Kasumi-1 (cell line): ENCODE measurements at places on chromosomes 4 and X.

DNA sequence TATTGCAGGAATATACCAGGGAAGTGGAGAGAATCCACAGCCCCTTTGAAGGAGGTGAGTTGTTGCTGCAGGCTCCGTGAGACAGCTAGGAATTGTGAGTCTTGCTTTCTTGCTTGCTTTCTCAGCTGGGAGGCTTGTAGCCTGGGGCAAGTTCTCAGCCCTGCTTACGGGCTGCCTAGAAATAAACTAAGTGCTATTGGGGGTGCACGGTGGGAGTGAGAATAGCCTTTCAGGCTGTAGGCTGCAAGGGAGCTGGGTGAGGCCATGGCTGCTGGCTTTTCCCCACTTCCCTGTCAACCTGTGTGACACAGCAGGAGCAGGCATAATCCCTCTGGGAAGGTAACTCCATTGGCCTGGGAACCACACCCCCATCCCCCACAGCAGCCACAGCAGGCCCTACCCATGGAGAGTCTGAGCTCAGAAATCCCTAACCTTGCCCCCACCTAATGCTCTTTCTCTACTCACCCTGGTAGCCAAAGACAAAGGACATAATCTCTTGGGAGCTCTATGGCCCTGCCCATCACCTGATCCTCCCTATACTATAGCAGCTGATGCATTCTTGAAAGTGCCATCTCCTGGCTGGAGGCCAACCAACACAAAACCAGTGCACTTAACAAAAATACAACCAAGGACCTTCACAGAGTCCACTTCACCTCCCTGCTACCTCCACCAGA is 113.0 kb downstream of the MMRN1 start:
- no peak for DNase-seq

DNA sequence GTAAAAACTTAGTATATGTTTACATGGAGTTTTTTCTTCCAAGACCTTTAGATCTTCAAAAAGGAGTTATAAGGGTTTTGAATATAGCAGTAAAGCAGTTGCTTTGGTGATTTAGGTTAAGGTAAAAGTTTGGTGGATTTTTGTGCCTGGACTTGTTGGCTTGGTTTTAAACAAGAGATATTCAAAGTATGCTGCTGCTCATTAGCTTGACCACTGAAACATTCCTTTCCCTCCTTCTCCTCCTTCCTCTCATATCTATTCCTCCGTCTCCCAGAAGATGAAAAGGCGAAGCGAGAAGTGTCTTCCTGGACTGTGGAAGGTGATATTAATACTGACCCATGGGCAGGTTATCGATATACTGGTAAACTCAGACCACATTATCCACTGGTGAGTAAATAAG is 38.4 kb downstream of the METAP1 start:
- DNase-seq = no peak

DNA sequence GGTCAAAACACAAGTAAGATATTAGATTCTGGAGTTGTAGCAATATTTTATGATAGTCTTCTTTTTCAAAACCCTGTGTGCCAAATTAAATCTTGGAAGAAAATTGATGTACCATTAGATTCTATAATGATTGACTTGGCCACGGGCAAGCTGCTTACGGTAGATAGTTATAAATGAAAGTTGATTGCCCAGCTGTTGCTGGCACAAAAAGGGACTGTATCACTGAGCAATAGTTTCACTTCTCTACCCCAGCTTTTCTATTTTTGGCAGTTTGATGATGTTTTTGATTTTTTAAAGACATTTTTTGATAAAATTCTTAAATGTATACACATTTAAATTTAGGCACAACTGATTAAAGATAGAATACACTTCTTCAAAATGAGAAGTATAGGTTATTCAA is 333.3 kb downstream of the TRAM1L1 start:
- DNase-seq = no peak

GRCh38 chr4:110793890-110794554 is 171.1 kb upstream of the PITX2 start:
- DNase-seq = no peak

GRCh38 chrX:118901991-118902390 is 72.4 kb upstream of the LONRF3 start:
- no peak for DNase-seq

DNA sequence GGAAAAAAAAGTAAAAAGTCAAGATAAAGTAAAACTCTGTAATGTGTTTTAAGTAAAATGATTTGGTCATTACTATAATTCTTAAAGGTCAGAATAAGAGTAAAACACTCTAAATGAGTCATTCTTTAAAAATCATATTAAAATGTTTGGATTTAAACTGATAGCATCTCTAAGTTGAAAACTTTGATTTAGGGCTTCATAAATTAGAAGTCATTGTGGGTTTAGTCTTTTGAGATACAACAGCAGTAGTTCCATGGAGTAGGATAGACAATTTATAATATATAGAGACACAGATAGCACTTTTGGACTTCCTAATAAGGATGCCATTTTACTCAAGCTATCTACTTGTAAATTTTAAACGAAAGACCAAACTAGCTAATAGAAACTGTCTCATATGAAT is 77.1 kb upstream of the PABPC4L start:
- DNase-seq = no peak

GRCh38 chrX:130057209-130057608 is 53.1 kb downstream of the ELF4 start:
- DNase-seq = no peak

GRCh38 chr4:94531991-94532789 is 80.4 kb downstream of the PDLIM5 start:
- no peak for DNase-seq

DNA sequence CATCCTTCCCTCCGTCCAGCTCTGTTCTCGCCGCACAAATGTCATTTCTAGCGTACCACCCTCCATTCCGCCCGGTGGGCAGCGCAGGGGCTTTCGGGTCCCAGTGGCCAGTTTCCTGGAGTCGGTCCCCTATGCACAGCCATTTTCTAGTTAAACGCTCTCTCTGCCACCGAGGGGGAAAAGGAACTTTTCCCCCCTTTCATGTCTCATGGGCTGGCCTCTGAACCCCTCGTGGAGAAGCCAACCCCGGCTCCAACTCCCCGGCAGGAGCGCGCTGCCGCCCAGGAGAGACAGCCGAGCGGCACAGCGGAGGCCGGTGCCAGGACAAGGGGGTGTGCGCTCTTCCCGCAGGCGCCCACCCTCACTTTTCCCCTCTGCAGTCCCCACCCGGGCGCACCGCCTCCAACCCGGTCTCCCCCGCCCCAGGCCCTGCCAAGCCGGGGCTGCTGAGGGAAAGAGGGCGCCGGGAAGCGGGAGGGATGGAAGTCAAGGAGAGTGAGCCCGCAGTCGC is 662 bp downstream of the APBB2 start:
- no peak for DNase-seq

- no peak for DNase-seq
Observed at GRCh38 chr4:16078195-16078760, 5.5 kb downstream of the PROM1 start.

DNA sequence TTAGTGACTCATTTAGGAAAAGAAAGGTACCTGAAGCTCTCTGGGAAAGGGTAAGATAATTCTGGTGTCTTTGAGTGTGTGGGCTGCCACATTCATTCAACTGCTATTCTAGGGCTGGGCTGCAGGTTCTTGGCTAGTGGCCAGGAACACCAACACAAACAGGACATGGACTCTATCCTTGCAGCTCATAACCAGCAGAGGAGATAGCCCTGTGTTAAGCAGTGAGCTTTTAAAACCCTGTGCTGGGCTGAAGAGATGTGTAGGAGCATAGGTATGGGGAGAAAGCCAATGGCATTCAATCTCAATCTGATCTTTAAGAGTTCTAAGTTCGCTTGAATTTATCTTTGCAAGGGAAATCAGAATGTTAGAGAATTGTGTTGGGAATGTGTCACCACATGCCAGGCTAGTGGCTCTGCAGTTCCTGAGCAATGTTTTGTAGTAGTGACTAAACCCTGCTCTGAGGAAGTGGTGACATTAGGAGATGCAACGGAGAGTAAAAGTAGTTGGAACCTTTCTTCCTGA is 39.2 kb downstream of the SGMS2 start:
- peak; percentile 64 for DNase-seq

GRCh38 chr4:169268951-169269760 is 1.6 kb downstream of the SH3RF1 start:
- DNase-seq = no peak

DNA sequence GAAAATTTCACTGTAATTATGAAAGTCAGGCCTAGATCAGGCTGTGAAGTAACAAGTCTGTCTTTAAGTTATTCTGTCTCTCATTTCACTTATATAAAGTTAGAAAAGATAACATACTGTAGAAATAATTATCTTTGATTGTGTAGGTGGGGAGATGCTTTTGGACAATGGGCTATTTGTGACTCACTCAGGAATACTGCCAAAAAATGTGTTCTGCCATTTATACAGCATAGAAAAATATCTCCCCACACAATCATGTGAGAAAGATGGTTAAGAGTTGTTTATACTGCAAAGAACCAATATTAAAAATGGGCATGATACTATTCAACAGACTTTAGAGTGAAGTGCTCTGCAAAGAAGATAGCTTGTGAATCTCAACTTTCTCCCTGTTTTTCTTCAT is 95.0 kb upstream of the GABRA2 start:
- DNase-seq = no peak

DNA sequence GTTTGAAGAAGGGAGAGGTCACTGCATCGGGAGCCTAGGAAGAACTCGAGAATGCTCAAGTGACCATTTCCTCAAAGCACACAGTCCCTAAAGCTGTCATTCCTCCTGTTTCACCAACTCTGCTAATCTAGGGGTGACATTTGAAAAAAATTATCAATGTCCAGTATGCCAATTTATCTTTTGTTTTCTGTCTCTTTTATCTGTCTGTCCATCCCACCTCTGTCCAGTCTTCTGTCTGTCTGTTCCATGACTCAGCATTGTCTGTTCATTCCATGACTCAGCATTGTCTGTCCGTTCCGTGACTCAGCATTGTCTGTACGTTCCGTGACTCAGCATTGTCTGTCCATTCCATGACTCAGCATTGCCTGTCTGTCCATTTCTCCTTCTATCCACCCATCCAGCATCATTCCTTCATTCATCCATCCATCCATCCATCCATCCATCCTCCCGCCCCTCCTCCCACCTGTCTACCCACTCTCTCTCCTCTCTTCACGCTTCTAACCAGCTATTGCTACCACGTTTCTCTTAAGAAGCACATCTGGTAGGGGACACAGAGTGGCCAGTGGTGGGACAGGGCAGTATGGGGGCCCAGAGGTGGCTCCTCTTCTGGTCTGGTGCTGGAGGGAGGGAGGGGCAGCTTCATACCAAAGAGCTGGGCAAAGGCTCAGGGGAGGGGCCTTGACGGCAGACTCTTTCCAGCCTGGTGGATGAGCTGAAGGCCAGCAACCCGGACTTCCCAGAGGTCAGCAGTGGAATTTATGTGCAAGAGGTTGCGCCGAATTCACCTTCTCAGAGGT is 34.1 kb downstream of the HTRA3 start:
- DNase-seq = no peak

DNA sequence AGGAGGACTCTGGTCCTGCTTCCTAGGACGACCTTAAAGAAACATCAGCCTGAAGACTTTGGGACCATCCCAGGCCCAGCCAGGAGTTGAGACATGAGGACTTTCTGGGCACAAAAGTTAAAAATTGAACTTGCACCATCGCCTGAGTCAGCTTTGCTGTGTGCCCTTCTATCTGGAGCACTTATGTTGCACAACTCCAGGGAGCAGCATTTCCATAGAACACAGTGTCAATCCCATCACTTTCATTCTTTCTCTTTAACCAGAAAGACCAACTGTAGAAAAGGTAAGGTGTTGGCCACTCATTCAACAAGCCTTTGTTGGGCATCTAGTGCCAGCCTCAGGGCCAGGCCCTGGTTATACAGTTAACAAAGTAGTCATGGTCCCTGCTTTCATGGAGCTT is 8.6 kb upstream of the CLDN24 start:
- DNase-seq = no peak

DNA sequence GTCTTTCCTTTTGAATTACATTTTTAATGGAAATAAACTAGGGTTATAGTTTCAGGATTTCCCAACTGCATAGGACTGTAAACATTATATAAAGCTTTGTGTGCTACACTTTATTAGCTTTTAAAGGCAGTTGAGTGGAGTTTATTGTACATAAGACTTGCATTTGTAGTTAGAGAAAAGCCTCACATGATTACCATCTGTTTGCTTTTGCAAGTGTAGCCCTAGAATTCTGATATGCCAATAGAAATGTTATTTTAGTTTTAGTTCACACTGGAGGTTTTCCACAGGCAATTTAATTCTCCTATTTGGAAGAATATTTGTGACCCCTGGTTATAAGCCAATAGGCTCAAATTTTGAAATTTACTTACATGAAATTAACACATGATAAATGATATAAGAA is 41.3 kb upstream of the ANK2 start:
- DNase-seq = no peak

- no peak for DNase-seq
Observed at GRCh38 chrX:13670197-13670596, 17.3 kb downstream of the TCEANC start.

DNA sequence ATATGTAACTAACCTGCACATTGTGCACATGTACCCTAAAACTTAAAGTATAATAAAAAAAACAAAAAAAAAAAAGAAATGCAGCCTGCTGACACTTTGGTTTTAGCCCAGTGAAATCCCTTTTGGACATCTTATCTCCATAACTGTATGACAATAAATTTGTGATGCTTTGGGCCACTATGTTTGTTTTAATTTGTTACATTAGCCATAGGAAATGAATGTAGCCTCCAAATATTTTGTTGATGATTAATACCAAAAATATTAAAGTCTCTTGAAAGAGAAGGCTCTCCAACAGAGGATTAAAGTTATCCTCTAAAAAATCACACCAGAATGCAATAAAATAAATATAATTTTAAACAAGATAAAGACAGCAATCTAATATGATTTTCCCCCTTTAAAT is 852.7 kb upstream of the SLIT2 start:
- no peak for DNase-seq

GRCh38 chr4:141348125-141348524 is 127.4 kb downstream of the ZNF330 start:
- no peak for DNase-seq

- DNase-seq = no peak
Observed at GRCh38 chr4:106629268-106629625, 260.7 kb upstream of the GIMD1 start.

DNA sequence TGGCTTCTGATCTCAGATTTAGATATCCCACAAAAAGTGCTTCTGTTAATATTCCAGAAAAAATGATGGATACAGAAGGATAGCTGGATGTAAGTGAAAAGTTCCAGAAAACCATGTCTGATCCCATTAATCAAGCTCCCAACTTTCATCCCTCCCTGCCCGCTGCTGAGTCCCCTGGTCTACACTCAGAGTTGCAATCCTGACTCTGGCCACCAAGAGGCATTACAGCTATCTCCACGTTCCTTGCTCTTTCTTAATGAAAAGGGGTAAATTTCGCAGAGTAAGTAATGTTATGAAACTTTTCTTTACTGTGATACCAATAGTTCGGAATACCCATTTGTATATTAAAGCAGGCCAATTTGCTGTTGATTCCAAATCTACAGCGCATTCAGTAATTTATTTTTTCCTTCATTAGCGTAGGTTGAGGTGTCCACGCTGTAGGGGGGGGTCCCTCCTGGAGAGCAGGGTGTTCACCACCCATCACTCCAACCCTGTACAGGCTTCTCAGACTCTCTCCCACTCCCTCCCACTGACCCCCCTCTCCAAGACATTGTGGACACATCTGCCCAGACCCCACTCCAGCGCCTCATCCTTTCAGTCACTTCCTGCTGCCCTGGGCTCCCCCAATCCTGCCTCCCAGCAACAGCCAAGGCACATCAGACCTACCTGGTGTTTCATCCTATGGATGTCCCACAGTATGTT is 55.1 kb downstream of the RAB40A start:
- peak; percentile 38 for DNase-seq
